ENCODE measurements at places on chromosomes 16 and 17. TPM values are rescaled to one million over a fixed set of nuclear protein-coding genes. Genes with fewer than 3 reads are reported as not detected.

Gene MYCBPAP
- polyA plus RNA-seq, result 1.8 TPM

Gene PIK3R6
- 98.1 TPM for polyA plus RNA-seq

GRCh38 chr16:14462811-14463210 is 167.2 kb downstream of the PARN start:
- no peaks in the 10 kb centered on the region for H3K4me1 ChIP-seq
- H3K27me3 ChIP-seq, result no peaks in the 10 kb centered on the region
- DNase-seq, result no peak
- peaks cover 2% of the 10 kb centered on the region for H3K36me3 ChIP-seq
- H3K27ac ChIP-seq, result no peak overlapping the region

DNA sequence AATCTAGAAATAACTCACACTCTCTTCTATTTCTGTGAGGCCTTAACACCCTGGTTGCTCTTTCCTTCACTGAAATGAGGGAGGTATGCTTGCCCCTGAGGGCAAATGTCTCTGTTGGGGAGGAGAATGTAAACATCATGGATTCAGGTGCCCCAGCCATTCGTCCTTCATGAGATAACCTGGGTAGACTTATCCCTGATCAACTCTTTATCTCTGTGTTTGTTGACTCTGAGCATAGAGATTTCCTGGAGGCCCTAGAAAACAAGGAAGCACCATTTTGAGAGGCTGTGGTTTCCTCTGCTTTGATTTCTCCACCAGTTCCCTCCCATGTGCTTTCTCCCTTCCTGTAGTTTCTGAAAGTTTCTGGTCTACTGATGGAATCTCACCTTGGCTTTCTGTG is 77.3 kb downstream of the PHKB start:
- H3K36me3 ChIP-seq, result no peaks in the 10 kb centered on the region
- H3K27ac ChIP-seq, result no peak overlapping the region
- H3K27me3 ChIP-seq, result no peaks in the 10 kb centered on the region
- no peaks in the 10 kb centered on the region for H3K4me1 ChIP-seq
- H3K4me3 ChIP-seq, result no peak overlapping the region

Gene SCPEP1
- polyA plus RNA-seq, result 45.2 TPM

GRCh38 chr16:55539488-55539887 is 27.0 kb upstream of the CAPNS2 start:
- no peak overlapping the region for H3K4me3 ChIP-seq
- no peak overlapping the region for H3K27ac ChIP-seq
- H3K4me1 ChIP-seq, result no peaks in the 10 kb centered on the region

Gene PLCD3
- 0.26 TPM for polyA plus RNA-seq

Gene SEZ6
- 0.31 TPM for polyA plus RNA-seq

Gene GINS2
- 72.6 TPM for polyA plus RNA-seq

- H3K27me3 ChIP-seq, result no peaks in the 10 kb centered on the region
- H3K27ac ChIP-seq, result peak within 1 kb of the TSS; percentile 75
- DNase-seq, result no peak
- peak within 1 kb of the TSS; percentile 80 for H3K4me3 ChIP-seq
- peaks cover 31% of the 10 kb centered on the region for H3K4me1 ChIP-seq
Observed at GRCh38 chr16:88785106-88785924, at the start of gene PIEZO1. Gene PIEZO1, minus strand, starts transcription at chr16:88785220. Its CDS starts 256 bp downstream, at chr16:88784964.

Gene FAM20A
- 0.14 TPM for polyA plus RNA-seq

GRCh38 chr16:78184238-78185183 is 85.1 kb downstream of the WWOX start:
- no peak for DNase-seq
- H3K4me1 ChIP-seq, result no peaks in the 10 kb centered on the region
- no peaks in the 10 kb centered on the region for H3K36me3 ChIP-seq
- H3K27ac ChIP-seq, result no peak overlapping the region
- H3K27me3 ChIP-seq, result no peaks in the 10 kb centered on the region
- H3K4me3 ChIP-seq, result no peak overlapping the region

- H3K4me3 ChIP-seq, result no peak overlapping the region
- no peaks in the 10 kb centered on the region for H3K27me3 ChIP-seq
- no peak for DNase-seq
Observed at GRCh38 chr16:10708969-10709368, 14.2 kb upstream of the TEKT5 start.

Gene SPATA2L
- 3.9 TPM for polyA plus RNA-seq

DNA sequence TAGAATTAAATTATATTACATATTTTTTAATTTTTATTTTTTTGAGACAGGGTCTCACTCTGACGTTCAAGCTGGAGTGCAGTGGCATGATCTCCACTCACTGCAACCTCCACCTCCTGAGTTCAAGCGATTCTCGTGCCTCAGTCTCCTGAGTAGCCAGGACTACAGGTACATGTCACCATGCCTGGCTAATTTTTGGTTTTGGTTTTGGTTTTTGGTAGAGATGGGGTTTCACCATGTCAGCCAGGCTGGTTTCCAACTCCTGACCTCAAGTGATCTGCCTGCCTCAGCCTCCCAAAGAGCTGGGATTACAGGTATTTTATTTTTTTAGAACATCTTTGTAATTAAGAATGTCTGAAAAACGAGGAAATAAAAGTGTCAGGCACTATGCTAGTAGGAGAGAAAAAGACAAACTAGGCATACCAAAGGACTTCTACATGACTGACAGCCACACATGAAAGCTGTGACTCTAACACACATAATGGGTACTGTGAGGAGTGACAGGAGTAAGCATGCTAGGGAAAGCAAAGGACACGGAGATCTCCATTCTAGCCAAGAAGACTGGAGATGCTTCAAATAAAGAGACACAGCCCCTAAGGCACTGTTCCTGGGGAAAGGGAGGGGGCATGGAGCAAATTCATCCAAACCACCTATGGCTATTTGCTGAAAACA is 7.3 kb downstream of the GNA13 start:
- H3K4me3 ChIP-seq, result peak overlapping the region; percentile 47
- peaks cover 5% of the 10 kb centered on the region for H3K36me3 ChIP-seq
- DNase-seq, result no peak
- H3K27ac ChIP-seq, result peak overlapping the region; percentile 30

Gene PTX4
- polyA plus RNA-seq, result not detected

- no peaks in the 10 kb centered on the region for H3K4me1 ChIP-seq
- no peak overlapping the region for H3K4me3 ChIP-seq
- no peak overlapping the region for H3K27ac ChIP-seq
- DNase-seq, result no peak
- H3K36me3 ChIP-seq, result no peaks in the 10 kb centered on the region
Observed at GRCh38 chr17:11144358-11145233, 96.4 kb upstream of the SHISA6 start.

- H3K4me1 ChIP-seq, result peaks cover 20% of the 10 kb centered on the region
- H3K27me3 ChIP-seq, result no peaks in the 10 kb centered on the region
- no peak overlapping the region for H3K4me3 ChIP-seq
- no peaks in the 10 kb centered on the region for H3K36me3 ChIP-seq
Observed at GRCh38 chr17:7026471-7027115, 3.7 kb downstream of the BCL6B start.

Gene MYH3
- polyA plus RNA-seq, result 0.57 TPM

DNA sequence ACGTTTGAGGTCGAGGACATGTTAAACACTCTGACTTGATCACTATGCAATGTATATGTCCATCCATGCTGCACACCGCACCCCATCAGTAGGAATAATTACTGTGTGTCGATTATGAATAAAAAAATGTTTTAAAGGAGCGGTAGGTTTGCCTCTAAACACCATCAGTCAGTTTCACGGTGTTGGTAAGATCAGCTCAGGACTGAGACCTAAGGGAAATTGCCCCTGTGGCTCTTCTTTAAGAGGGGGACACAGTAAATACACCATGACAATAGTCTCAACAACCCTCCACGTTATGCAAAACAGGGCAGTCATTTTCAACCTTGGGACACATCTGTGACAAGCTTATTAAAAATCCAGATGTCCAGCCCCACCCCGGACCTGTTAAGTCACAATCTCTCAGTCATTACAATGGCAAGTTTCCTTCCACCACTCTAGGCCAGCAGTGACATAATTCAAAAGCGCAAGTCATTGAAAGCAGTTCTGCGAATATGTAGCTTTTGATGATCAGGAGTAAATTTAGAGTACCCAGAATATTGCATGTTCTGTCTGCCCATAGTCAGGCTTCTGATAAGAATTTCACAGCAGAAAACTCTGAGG is 1.2 kb downstream of the ATMIN start:
- H3K4me1 ChIP-seq, result no peaks in the 10 kb centered on the region
- DNase-seq, result no peak
- no peaks in the 10 kb centered on the region for H3K36me3 ChIP-seq
- no peak overlapping the region for H3K27ac ChIP-seq
- H3K4me3 ChIP-seq, result peak overlapping the region; percentile 81

DNA sequence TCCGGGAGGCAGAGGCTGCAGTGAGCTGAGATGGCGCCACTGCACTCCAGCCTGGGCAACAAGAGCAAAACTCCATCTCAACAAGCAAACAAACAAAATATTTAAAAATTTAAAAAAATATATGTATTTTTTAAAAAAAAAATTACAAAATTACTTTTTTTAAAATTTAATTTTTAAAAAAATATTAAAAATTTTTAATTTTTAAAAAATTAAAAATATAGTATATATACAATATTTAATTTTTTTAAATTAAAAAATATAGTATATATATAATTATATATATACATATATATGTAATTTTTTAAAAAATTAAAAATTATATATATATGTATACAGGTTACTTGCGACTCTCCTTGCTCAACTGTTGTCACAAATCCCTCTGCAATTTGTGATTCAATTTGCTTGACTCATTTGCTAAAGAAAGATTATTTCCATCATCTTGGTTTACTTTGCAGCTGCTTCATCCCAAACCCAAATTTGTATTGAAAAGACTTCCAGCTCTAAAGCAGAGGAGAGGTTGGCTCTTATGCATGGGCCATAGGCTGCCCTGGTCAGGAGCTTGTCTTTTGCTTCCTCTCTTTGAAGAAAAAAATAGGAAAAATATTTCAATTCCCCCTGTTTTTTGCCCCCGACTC is 247.4 kb upstream of the IRX3 start:
- no peak for DNase-seq
- H3K27ac ChIP-seq, result no peak overlapping the region
- no peaks in the 10 kb centered on the region for H3K27me3 ChIP-seq
- no peak overlapping the region for H3K4me3 ChIP-seq

Gene GAS2L2
- not detected for polyA plus RNA-seq

GRCh38 chr17:60522889-60523626 is 3.0 kb downstream of the APPBP2 start:
- no peaks in the 10 kb centered on the region for H3K36me3 ChIP-seq
- no peak for DNase-seq
- H3K27me3 ChIP-seq, result no peaks in the 10 kb centered on the region
- H3K27ac ChIP-seq, result no peak overlapping the region

GRCh38 chr16:75139498-75139897 is 8.8 kb upstream of the ZFP1 start:
- H3K27ac ChIP-seq, result no peak overlapping the region
- no peak for DNase-seq
- no peak overlapping the region for H3K4me3 ChIP-seq

Gene CTCF
- 47.5 TPM for polyA plus RNA-seq

Gene ICAM2
- polyA plus RNA-seq, result 79.6 TPM

DNA sequence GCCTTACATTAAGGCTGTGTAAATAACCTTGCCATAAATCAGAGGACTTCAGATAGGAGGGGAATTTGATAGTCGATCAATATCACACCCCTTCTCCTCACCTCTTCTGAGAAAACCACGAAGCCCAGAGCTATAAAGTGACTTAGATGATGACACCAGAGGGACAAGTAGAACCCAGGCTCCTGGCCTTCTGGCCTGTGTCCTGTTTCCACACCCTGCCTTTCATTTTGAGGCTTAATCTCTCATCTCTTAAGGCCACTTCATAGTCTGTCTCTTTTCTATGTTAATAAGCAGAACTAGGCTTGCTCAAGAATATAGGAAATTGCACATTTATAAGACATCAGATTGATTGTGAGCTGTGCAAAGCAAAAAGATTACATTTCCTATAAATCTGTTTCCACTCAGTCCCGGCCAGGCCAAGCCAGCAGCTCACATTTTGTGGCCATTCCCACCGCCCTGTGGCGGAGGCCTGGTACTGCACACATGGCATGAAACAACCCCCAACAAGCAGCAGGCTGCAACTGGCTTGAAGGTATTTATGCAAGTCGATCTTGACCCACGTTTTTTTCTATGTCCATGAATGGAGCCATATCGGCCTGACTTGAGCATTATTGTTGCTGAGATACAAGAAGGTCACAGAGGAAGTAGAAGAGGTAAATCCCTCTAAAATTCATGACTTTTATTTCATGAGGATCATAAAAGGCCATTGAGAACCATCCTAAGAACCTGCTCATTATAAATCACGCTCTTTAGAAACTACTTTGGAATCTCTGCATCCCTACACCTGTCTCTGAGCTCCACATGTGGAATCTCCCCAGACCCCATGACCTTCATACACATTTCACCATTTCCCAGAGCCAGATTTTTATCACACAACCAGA is 93.7 kb downstream of the PMP22 start:
- no peaks in the 10 kb centered on the region for H3K27me3 ChIP-seq
- no peak overlapping the region for H3K4me3 ChIP-seq
- no peaks in the 10 kb centered on the region for H3K36me3 ChIP-seq
- no peaks in the 10 kb centered on the region for H3K4me1 ChIP-seq
- H3K27ac ChIP-seq, result no peak overlapping the region
- DNase-seq, result no peak

Gene PPL
- polyA plus RNA-seq, result 0.14 TPM

DNA sequence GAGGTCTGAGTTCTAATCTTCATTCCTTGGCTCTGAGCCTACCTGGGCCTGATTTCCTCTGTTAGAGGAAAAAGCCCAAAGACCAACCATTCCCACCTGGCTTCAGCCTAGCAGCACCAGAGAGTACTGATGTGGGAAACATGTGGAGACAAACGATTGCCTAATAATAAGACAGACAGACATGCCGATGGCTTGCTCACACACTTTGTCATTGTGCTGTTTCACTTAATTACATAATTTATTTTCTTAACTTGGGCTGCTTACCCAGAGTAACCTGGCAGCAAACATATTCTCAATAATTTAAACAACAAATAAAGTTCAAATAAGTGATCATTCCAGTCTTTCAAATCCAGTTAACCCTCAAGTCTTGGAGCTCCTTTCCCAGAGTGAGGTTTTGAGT is 83.4 kb downstream of the MAF start:
- DNase-seq, result no peak
- H3K27me3 ChIP-seq, result no peaks in the 10 kb centered on the region
- H3K36me3 ChIP-seq, result no peaks in the 10 kb centered on the region

Gene KRT222
- not detected for polyA plus RNA-seq

DNA sequence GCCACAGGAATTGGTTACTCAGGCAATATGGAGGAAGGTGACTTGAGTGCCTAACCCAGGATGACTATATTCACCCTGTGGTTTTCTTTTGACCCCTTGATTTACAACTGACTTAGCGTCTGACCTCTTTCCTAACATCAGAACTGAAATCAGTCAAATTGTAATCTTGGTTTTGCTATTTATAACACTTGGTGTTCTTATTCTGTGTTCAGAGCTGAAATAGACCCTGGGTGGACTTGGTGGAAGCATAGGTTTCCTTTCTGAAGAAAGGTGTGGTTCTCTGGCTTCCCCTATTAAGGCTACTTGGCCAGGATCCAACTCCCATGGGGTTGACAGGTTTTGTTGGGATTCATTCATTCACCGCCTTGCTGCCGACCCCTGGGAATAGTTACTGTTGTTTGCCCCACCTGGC is 80.8 kb downstream of the CLEC16A start:
- H3K27me3 ChIP-seq, result no peaks in the 10 kb centered on the region
- peaks cover 15% of the 10 kb centered on the region for H3K4me1 ChIP-seq
- peak overlapping the region; percentile 66 for H3K27ac ChIP-seq
- H3K36me3 ChIP-seq, result peaks cover 1% of the 10 kb centered on the region

Gene GNGT2
- 51.4 TPM for polyA plus RNA-seq

Gene AOC3
- polyA plus RNA-seq, result 0.19 TPM

Data from GM12878 (cell line).